ENCODE measurements at places on chromosomes 2 and 18.

DNA sequence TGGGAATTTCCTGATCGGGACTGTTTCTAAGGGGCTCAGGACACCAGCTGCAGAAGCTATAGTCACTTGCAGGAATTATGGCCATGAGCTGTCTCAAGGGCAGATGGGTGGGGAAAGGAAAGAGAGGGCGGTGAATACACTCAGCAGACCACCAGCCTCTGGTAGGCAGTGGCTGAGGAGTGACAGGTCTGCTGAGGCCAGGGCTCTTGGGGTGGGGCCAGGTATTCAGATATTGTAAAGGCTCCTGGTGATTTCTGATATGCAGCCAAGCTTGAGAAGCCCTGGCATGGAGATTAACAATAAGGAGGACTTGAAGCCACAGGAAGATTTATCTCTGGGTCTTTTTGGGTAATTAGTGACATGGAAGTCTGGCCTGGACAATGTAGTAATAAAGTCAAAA is 145.3 kb upstream of the AQP4 start:
- DNase-seq = no peak

DNA sequence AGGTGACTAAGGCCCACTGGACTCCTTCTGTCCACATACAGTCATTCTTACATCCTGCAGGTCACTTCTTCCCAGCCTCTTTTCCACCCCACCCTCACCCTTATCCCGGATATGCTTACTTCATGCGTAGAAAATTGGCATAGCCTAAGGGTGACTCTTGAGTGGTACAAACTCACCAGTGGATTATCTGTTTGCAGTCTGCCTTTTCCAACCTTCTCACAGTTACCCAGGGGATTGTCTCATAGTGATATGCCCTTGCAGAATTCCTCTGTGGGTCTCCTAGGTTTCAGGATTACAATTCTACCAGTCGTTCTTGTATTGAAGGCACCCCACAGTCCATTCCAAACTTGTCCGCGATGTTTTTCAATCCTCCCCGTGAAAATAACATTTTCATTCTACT is 752.9 kb upstream of the HS6ST1 start:
- no peak for DNase-seq

- no peak for DNase-seq
Measured at GRCh38 chr2:196617430-196617829, 22.1 kb upstream of the CCDC150 start.

DNA sequence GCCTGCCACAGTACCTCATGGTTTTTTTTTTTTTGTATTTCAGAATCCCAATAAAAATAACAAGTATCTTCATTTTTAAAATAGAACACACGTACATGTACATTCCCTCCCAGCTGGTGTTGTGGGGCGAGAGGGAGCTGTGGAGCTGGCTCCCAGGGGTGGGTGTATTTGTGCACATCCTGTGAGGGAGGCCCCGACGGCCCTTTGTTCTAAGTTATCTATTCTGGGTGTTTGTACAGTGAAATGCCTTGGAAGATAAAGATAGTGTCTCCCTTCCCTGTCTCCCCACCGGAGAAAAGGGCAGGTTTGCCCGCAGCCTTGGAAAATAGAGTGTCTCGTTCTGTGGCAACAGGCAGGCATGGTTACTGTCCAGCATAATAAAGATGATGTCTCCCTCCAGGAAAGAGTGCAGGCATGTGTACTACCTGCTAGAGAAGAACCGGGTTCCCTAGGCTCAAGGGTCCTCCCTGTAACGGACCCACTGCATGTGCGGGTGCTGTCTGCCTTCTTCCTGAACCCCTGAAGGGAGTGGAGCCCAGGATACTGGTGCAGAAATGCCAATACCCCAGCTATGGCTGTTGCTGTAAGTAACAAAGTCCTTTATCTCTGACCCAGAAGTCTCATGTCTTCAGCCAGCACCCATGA is 12.1 kb upstream of the ALLC start:
- no peak for DNase-seq

DNA sequence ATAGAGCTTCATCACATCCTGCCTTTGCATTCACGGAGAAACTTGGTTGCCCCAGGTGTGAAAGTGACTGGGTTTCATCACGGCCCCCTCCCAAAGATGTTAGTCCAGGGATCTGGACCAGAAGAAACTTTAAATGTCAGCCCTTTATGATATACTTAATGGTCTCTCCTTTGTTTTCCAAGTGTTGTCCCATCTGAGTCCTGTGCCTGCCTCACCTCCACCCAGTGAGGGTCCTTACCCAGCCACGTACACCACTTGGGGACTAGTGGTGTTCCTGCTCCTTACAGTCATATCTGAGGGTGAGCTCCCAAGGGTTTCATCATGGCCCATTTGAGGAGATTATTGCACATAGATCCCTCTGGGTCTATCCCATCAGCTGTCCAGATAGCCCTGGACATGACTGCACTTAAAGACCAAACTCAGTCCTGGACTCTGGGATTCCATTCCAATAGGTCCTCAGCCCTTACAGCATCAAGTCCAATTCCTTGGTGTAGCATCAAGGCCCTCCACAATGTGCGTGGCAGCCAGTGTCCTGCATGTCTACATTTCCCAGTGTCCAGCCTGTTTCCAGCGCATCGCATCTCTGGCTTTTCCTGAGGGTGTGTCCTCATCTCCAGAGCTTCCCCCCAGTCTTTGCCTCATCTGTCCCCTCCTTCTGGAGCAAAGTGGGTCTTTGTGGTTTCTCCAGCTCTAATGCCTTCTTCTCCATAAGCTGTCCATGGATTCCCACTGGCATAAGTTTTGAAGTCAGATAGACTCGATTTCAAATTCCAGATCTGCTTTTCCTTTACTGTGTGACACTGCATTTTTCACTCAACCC is 351.6 kb downstream of the MYCN start:
- DNase-seq = no peak

GRCh38 chr18:26406324-26406723 is 142.0 kb downstream of the KCTD1 start:
- no peak for DNase-seq

DNA sequence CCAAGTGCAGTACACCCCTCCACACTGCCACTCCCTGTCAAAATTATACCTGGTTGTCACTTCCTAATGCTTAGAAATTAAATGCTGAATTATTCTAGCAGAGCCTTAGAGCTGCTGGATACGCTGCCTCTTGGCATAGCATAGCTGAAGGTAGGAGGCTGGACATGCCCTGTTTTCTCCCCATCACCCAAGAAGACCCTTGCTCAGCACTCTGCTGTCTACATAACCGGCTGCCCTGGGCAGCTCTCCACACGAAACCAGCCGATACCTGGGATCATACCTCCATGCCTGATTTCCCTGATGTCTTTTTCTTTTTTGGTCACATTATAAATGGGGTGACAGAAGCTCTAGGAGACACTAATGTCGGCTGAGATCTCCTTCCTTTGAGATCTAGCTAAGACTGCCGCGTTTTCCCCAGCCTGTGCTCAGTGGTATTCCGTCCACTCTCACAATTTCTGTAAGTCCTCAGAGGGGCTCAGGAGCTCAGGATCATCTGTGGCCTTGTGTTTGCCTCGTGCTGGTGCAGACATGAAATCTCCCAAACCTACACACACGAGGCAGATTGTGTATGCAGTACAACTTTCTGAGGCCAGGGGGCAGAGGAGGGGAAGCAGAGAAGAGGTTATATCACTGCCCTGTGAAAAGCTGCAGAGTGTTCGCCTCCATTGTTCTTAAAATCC is 13.5 kb upstream of the ZAP70 start:
- DNase-seq = peak; percentile 30

- peak; percentile 51 for DNase-seq
Measured at GRCh38 chr2:25190536-25190935, 22.2 kb upstream of the POMC start.

GRCh38 chr2:38432820-38433606 is 55.9 kb upstream of the ATL2 start:
- DNase-seq = no peak

DNA sequence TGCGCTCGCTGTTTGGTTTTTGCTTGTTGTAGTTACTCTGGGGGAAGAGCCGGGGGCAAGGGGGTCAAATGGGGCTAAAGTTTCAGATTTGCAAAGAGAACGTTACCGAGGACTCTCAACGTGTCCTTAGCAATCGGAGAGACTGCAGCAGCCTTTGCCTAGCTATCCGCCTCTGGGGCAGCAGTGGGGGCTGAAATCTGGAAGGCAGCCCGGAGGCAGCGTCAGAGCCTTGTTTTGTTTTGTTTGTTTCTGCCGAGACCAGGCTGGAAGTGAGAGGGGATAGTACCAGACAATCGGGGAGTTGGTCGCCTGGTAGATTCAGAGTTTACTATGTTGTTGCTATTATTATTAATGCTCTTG is 1.2 kb downstream of the CDH20 start:
- DNase-seq = no peak

DNA sequence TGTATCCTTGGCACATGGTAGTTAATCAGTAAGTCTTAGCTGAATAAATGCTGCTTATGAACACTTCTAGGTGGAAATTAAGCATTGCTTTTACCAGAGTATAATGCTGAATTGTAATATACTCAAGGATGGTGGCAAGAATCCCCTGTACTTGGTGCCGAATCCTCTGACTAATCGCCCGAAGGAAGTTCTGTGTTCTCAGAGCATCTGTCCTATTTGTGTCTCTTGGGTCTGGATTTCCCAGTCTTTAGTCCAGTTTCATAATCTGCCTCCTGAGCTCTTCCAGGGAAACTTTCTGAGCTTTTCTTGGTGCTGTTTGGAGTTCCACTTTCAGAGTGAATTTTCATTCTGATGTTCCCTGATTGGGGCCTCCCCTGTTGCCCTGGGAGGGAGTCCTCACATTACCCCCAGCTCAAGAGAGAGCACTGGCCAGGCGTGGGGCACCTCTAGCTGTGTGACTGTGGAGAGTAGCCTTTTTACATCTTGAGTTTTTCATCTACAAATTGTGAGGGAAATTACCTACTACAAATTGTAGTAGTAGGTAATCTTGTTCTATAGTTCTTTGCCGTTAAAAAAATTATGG is 144.9 kb downstream of the LTBP1 start:
- DNase-seq = no peak

- DNase-seq = no peak
Measured at GRCh38 chr2:3432067-3432466, 52.6 kb downstream of the TRAPPC12 start.

GRCh38 chr2:154368153-154368552 is 330.3 kb upstream of the KCNJ3 start:
- DNase-seq = no peak

GRCh38 chr2:159228081-159228581 is 58.4 kb downstream of the WDSUB1 start:
- no peak for DNase-seq

Data from NCI-H2081 treated with DMSO at 0.1 percent for 48 hours (cell line).